Stimulated activated CD8-positive, alpha-beta memory T cell treated with anti-CD3 and anti-CD28 coated beads, Interleukin-12 subunit alpha, Interleukin-12 subunit beta, amount 100 ng/mL, for 4 hours (primary cell): ENCODE measurements at places on chromosomes 4 and X.

GRCh38 chrX:150644422-150644821, 48.8 kb upstream of the MTMR1 start:
- DNase-seq = no peak

- DNase-seq = no peak
These were observed 66.8 kb downstream of the RAPGEF2 start for GRCh38 chr4:159169404-159170302.

DNA sequence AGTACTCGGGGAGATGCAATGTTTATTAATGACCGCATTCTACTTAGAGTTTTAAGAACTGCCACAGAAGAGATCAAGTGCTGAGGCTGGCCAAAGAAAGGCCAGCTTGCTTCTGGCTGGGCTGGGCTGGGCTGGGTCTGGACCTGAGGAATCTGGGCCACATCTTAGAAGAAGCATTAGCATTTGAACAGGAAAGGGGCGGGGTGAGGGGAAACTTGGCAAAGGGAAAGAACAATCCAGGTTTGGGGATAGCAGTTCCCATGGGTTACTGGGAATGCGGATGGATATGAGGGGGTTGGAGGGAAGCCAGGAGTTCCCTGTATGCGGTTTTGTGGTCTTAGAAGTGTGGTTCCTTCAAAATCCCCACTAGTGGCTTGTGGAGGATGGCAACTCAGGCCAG, 83.3 kb downstream of the CLDN34 start:
- DNase-seq = no peak

- no peak for DNase-seq
These were observed 236.7 kb downstream of the EVC2 start for GRCh38 chr4:5471691-5472090.

DNA sequence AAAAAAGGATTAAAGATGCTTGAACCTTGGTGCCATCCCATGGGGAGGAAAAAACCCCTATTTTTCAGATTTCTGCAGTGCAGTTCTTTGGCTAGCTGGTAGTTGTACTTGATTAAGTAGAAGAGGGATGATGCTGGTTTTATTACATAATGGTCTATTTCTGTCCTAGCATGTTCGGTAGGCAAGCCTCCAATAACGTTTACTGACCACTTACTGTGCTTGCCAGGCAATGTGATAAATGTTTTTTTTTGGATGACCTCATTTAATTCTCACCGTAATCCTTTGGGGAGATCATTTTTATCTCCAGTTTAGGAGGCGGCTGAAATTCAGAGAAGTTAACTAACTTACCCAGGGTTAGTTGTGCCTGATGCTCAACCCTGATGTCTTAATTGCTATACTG, 92.1 kb upstream of the RPA4 start:
- DNase-seq = no peak

- DNase-seq = no peak
These were observed 166.4 kb upstream of the CPEB2 start for GRCh38 chr4:14835708-14836425.

DNA sequence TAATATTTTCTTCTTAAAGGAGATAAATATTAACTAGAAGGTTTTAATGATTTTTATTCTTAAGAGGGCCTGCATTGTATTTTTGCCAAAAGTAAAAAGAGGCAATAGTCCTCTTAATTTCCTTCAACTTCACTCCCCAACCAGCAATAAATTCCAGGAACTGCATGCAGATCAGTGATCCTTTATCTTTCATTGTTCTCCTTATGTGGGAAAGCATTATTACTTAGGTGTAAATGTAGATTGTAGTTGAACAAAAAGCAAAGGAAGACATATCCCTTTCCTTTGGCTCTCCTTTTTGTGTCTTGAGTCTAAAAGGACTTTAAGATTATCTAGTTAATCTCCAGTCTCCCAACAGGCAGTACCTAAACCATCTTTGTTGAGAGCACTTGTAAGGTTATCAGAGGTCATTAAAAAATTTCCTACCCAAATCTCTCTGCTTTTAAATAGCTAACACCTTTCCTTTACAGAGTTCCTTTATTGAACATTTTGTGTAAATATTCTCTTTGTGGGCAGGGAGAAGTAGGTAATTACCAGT, 55.3 kb downstream of the RAPGEF2 start:
- DNase-seq = no peak

GRCh38 chr4:40661803-40662202, 32.1 kb upstream of the RBM47 start:
- DNase-seq = no peak

DNA sequence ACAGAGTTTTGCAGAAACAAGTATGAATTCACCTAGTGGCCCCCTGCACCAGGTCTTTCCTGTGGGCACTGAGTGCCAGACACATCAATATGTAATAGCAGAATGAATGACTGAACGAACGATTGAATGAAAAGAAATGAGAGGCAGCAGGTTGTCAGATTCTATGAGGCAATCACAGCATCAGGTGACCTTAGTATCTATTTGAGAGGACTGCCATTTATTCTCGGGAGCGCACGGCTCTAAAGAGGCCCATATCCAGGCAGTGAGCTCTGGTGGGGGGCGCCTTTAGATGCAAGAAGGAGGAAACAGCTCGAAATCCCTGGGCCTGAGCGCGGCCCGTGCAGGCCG, 528 bp upstream of the SLC25A4 start:
- DNase-seq = no peak

DNA sequence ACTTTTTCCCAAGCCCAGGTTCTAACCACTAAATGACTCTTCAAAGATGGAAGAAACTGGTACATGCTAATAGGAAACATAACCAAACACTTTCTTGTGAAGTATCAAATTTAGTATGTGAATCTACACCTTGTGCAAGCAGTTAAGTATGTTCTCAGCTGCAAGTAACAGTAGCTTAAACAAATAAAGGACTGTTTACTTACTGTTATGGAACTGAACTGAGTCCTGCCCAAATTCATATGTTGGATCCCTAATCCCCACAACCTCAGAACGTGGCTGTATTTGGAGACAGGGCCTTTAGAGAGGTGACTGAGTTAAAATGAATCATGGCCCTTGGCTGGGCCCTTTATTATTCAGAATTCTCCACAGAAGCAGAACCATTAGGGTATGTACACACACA, 178.7 kb downstream of the KDR start:
- no peak for DNase-seq

DNA sequence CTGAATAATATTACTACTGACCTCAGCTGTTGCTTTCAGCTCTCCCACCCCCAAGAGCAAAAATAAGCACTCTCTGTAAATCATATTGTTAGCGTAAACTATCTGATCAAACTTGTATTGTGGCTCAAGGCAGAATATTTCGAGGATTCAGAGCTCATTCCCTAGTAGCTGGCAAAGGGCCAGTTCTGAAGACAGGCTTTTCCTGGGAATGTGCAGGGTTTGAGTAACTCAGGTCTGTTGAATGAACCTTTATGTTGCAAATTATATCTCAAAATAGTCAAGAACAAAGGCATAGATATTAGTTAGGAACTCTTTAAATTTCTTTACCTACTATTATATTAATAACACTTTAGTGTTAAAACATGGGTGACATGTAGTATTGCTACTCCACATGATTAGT, 454.9 kb downstream of the CCSER1 start:
- DNase-seq = no peak

- DNase-seq = no peak
These were observed 24.1 kb downstream of the SOX3 start for GRCh38 chrX:140480765-140481164.

GRCh38 chr4:2096073-2096609, 37.0 kb downstream of the NAT8L start:
- no peak for DNase-seq

DNA sequence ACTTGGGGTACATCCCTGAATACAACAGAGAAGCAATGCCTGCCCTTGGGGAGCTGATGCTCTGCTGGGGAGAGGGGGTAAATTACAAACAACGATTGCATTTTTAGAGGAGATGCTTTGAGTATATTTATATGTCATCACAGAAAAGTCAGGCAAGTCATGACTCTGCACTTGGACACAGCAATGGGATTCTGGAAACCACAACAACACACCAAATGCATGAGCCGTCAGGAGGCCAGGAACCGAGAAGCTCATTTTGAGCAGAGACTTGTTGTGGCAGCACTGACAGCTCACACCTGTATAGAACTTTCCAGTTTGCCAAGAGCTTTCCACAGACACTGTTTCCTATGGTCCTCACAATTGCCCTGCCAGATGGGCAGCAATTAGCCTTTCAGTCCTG, 113.2 kb upstream of the RBPJ start:
- DNase-seq = no peak

GRCh38 chr4:187077744-187078401, 354.2 kb upstream of the FAT1 start:
- DNase-seq = no peak

DNA sequence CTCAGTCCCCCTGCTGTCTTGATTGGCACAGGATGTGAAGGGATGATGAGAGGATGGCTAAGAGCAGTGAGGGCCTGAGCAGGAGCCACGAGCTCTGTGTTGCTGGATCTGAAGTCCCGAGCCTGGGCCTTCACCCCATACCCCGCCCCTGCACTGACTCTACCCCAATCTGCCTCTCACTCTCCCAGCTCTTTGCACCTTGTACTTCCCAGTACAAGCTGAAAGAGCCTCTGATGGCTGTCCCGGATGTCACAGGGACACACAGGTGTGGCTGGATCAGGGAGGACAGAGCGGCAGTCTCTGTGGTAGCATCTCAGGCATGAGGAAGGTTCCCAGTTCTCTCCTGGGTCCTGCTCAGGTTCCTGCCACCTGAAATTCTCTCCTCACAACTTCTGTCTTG, 103.6 kb downstream of the CHIC2 start:
- DNase-seq = no peak

DNA sequence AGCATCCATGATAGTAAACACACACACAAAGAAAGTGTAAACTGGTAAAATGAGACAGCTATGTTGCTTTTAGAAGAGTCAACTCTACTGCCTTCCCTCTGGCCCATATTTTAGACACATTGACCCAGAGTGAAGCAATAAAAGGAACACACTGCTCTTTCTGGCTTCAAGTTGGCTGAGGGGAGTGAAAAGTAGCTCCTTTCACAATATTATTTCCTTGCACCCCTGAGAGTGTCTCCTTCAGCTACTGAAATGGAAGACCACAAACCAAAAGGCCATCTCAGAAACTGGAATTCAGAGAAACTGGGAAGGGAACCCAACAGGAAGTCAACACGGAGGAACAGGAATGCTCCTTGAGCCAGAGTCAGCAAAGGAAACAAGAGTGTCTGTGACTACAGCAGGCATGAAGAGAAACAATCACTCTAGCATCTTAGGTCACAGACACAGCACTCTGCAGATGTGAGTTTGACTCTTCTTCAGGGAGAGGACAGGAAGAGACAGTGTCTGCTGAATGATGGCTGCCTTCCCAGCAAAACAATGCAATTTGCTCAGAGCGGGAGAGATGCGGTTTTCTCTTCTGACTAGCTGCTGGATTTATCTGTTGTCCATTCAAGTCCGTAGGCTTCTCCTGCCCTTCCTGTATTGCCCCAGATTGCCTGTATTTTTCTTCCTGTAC, 106.7 kb downstream of the SPATA18 start:
- DNase-seq = no peak

- DNase-seq = peak; percentile 18
These were observed 175.5 kb downstream of the DHRSX start for GRCh38 chrX:2325076-2325784.

GRCh38 chr4:11602606-11603340, 174.1 kb upstream of the HS3ST1 start:
- no peak for DNase-seq

DNA sequence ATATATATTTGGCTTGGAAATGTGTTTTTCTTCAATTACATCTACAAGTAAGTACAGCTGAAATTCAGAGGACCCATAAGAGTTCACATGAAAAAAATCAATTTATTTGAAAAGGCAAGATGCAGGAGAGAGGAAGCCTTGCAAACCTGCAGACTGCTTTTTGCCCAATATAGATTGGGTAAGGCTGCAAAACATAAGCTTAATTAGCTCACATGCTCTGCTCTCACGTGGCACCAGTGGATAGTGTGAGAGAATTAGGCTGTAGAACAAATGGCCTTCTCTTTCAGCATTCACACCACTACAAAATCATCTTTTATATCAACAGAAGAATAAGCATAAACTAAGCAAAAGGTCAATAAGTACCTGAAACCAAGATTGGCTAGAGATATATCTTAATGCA, 26.1 kb downstream of the NUDT6 start:
- no peak for DNase-seq

DNA sequence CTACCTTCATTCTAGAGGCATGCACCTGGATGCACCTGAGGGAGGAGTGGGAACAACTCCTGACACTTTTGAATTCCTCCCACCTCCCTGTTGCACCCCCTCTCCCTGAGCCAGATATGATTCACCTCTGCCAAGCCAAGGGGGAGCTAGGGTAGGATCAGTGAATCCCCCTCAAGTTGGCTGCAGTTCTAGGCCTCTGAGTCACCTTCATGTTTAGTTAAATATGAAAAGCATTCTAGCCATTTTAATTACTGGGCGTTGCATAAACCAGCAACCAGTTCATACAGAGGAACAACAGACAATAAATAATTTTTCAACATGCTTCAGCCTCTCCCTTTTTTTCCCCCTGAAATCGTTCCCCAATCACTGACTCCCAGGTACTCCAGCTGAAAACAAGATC, 1440.2 kb downstream of the ADGRL3 start:
- DNase-seq = no peak
